Activated T-cell treated with anti-CD3 and anti-CD28 coated beads for 1 hour (primary cell): ENCODE measurements at places on chromosomes 13 and 19.

GRCh38 chr13:104954210-104954609 lies 1581.3 kb downstream of the EFNB2 start:
- DNase-seq, result no peak

- no peak for DNase-seq
Measured at GRCh38 chr13:43802511-43802910, 15.7 kb upstream of the ENOX1 start.

GRCh38 chr13:95480131-95480545 lies 72.4 kb upstream of the CLDN10 start:
- DNase-seq, result no peak

- DNase-seq, result no peak
Measured at GRCh38 chr19:16957151-16957701, 68.4 kb downstream of the F2RL3 start.

DNA sequence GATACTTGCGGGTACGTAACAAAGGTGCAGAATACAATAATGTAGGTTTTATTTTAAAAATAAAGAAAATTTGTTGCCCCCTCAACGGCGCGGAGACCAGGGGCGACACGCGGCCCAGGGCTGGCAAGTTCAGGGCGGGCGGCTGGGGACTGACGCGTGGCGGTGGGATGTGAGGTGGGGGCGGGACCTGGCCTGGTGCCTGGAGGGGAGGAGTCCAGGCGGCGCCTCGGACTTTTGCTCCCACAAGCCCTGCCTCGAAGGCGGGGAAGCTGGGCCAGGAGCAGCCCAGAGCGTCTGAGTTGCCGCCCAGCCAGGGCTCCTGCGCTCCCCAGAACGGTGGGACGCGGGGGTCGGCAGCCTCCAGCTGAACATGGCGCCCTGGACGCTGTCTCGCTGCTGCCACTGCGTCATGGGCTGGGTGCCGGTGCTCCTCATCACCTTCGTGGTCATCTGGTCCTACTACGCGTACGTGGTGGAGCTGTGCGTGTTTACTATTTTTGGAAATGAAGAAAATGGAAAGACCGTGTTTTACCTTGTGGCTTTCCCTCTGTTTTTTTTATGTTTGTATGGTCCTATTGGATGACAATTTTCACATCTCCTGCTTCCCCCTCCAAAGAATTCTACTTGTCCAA lies 1122.8 kb upstream of the ATXN8OS start:
- no peak for DNase-seq

DNA sequence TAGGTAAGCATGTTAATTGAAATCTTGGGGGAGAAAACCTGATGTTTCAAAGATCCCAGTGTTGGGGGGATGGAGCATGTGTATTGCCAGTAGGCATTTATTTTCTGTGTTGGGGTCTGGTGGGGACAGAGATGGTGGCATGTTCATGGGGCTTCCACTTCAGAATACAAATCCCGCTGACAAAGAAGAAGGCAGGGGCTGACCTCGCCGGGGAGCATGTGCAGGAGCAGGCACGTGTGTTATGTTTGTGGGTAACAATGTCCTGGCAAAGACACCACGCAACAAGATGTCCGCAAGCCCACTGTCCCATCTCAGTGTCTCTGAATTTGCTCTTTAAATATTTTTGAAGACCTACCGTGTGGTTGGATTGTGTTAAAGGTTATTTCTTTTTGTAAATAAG lies 164.5 kb downstream of the TEX29 start:
- DNase-seq, result no peak

GRCh38 chr19:40217934-40218890 lies at the start of gene TTC9B:
TSS of gene TTC9B (minus strand) at chr19:40218384. CDS start at chr19:40218381, 3 bp downstream.
- DNase-seq, result peak; percentile 17

GRCh38 chr19:39045506-39045905 lies 13.2 kb upstream of the FBXO27 start:
- no peak for DNase-seq

DNA sequence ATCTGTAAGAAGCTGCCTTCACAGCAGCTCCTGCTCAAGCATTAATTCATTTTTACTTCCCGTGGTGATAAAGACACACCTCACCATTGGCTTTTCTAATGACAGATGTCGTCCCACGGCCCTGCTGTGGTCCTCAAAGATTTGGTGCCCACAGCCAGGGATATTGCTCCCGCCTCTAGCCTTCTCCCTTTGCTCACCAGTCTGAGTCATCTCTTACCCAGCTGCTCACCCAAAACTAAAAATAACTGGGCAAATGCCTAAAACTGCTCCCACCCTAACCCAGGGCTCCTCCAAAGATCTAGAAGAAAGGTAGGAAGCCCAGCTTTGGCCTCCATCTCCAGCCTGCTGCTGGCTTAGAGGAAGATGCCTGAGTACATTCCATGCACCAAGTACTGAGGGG lies 371.1 kb upstream of the ZNF507 start:
- DNase-seq, result no peak

DNA sequence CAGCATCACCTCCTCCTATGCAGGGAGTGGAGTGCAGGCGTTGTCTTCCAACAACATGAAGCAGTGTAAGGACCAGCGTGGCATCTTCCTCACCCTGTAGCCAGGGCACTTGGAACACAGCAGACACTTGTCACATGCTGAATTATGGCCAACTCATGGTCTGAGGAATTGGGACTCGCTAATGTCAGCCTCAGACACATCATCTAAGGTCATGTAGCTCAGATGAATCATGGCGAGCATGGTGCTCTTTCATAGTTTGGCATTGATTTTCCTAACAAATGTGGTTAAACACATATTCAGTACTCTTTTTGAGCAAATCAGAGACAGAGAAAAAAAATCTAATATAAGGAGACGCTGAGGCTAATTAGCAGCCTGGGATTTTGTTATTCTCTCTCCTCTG lies 99.6 kb upstream of the SGCG start:
- no peak for DNase-seq

DNA sequence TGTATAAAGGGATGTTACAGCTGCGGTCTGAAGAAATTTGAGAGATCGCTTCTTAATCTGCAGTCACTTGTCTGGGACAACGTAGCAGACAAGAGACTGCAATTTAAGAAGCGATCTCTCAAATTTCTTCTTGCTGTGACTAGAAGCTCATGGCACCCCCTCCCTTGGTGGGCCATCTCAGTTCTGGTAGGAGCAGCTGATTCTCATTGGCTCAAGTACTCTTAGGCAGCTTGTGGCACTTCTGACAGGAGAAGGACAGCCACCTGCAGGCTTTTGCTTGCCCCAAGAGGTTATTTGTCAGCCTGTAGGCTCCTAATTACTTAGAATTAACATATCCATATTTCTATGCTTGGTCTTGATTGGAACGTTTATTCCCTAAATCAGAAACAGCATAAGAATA lies 503.0 kb downstream of the DCT start:
- no peak for DNase-seq

DNA sequence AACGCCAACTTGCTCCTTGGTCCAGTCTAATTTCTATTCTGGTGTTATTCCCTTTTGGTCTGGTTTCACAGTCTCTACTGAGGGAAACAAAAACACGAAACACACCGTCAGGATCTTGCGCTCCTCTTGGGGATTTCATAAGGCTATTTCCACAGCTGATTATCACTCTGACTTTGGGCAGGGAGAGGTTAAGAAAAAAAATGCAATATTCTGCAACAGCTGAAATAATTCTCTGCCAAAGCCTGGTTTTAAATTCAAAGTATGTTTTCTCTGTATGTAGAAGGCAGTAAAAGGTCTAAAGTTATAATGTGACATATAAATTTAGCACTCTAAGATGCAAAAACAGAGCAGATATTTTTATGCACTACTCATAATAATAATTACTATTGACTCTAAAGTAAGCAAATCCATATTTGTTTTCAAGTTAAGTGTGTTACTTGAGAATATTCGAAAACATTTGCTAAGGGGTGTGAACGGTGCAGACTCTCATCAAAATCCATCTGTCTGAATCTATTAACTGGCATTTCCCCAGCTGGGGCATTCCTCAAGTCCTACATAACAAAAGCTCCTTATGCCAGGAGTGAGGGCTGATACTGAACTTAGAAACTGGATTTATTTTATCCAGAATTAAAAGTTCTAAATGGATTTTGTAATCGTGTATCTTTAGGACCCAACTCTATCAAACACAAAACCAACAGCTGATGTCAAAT lies 38.4 kb upstream of the STARD13 start:
- no peak for DNase-seq

DNA sequence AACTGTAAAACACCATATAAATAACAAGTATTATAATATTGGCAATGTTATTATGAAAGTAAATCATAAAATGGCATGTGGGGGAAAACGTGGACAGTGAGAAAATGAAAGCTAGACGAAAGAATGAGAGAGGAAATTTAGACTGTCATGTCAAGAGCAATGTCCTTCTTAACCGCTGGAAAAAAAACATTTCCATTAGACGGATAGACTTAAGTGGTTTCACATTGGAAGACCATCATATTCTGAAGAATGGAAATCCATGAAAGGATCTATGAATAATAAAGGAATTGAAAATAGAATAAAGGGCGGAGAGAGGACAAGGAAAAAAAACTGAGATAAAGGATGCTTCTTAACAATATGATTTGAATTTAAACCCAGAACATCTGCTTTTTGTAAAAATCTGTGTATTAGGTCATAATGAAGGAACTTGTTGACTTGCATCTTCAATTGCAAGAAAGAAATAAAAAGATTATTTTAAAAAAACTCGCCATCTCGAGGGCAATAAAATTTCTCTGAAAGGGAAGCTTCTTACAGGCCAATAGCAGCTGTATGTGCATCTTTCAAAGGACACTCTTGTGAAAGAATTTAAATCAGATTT lies 90.6 kb downstream of the SPRY2 start:
- no peak for DNase-seq

DNA sequence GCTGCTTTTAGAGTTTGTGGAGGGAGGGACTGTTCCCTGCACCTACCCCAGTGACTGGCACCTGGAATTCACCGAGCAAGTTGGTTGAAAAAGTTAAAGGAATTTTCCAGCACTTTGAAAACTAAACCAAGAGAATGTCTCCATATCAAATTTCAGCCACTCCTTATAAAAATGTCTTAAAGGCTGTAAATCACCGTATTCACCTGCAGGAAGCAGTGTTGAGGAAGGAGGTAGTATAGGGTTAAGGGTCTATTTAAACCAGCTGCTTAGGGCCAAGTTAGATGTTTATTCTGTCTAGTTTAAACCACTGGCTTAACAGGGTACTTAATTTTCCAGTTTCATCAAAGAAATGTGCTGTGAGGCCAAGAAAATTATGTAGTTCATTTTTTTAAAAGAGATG lies 3.8 kb upstream of the RAB20 start:
- no peak for DNase-seq
